ENCODE measurements at places on chromosomes 5 and 9. TPM values are rescaled to one million over a fixed set of nuclear protein-coding genes. Genes with fewer than 3 reads are reported as not detected.

GRCh38 chr5:40025586-40025985 is 600.8 kb upstream of the DAB2 start:
- DNase-seq: no peak

DNA sequence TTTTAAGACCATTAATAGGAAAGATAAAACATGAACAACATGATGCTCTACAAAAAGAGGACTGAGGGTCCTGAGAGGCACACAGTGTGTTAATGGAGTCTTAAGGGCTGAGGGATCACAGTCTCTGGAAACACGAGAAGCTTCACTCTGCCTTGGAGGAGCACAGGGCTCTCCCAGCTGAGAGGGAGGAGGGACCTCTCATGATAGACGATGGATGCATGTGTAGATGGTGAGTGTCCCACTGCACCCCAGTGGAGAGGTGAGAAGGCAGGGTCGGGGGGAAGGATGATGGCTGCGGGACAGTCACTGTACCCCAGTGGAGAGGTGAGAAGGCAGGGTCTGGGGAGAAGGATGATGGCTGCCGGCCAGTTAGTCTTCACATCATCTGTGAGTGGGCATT is 613.4 kb downstream of the IRX1 start:
- no peak for DNase-seq

DNA sequence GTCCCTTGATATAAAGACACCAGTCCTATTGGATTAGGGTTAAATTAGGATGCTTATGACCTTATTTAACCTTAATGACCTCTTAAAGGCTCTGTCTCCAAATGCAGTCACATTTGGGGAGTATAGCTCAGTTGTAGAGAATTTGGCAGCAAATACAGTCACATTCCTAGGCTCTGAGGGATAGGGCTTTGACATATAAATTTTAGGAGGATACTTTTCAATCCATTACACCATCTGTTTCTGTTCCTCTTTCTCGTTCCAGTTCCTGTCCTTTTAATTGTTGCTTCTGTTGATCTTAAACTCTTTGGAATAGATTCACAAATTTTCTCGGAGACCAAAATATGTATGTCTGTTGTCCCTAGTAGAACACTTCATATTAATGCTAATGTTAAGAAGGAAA is 390.0 kb upstream of the PCSK5 start:
- DNase-seq: no peak

The BARHL1 gene
- total RNA-seq: not detected

DNA sequence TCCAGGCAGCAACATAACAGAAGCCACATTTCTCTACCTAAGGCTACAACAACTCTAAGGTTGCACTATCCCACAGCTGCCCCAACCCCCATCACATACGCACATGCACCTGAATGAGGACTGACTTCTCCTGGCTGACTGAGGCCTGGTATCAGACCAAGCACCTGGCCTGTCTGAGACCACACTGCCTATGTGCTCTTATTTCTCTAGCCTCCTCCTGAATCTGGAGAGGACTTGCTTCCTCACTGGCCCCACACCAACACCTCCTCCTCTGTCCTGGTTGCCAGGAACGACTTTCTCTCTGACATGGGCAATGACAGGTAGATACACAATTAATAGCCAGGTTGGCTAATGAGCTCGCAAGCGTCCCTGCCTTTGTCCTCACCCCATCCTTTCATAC is 14.9 kb upstream of the VDAC1 start:
- no peak for DNase-seq

- peak; percentile 54 for DNase-seq
Measured at GRCh38 chr5:122312591-122313406, 762 bp downstream of the SNCAIP start.

DNA sequence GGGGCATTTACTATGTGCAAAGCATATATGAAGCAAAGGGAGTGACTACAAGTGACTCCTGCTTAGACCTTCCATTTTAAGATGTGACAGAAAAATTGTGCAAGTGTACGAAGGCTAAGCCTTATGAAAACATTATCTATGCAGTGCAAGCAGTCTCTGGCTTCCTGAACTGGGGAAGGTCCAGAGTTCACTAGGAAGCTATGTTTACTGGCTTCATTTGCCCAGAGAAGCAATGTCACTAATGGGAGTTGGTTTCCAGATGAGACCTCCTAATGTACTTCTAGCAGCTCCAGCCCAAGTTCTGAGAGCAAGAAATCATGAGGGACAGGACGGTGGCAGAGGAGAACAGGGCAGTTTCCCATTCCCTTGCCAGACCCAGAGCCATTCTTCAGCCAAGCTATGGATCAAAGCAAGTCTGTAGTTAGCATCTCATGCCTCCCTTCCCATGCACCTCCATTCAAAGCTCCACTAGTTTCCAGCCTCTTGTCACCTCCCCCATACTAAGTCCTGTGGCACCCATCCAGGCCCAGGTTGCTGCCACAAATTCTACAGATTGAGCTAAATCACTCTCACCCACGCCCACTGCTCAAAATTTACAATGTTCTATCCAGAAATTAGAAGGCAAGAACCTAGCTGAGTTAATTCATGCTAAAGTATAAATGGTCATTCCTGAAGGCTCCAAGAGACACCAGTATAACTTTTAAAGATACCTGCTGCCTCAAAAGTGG is 21.8 kb downstream of the MCTP1 start:
- DNase-seq: no peak

- DNase-seq: no peak
Measured at GRCh38 chr5:65926893-65927292, 518 bp downstream of the ERBIN start.
